SK-MEL-5 (cell line): ENCODE measurements at places on chromosomes 7 and 10.
A peak's percentile ranks its signal among the peaks of the same experiment; 100 is the strongest.

DNA sequence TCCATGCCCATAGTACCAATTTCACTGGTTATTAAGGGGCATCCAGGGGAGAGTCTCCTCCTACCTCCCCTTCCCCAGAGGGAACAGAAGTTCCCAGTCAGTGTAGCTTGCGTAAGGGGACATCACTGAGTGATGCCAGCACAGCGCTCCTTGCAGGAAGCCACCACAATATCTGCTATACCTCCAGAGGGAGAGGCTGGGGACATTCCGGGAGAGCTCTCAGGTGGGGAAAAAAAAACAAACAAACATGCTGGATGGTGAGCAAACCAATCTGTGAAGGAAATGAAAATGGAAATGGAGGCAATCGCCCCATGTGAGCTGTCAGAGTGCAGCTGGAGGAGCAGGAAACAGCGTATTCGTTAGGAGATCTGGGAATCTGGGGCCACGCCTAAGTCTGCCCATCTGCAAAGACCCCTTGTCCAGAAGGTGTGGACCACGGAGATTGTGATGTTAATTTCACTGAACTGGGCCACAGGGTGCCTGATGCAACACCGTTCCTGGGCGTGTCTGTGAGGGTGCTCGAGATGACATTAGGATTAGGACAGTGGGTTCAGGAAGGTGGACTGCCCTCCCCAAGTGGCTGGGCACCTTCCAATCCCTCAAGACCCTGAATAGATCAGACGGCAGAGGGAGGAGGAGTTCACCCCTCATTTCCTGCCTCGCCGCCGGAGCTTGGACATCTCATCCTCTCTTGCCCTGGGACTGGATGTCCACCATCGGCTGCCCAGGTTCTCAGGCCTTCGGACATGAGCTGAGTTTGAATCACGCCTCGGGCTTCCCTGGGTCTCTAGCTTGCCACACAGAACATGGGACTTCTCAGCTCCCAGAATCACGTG, 30.5 kb downstream of the GNA12 start:
- no peak for DNase-seq

GRCh38 chr7:139560678-139561077, 37.2 kb downstream of the CLEC2L start:
- no peak for DNase-seq

DNA sequence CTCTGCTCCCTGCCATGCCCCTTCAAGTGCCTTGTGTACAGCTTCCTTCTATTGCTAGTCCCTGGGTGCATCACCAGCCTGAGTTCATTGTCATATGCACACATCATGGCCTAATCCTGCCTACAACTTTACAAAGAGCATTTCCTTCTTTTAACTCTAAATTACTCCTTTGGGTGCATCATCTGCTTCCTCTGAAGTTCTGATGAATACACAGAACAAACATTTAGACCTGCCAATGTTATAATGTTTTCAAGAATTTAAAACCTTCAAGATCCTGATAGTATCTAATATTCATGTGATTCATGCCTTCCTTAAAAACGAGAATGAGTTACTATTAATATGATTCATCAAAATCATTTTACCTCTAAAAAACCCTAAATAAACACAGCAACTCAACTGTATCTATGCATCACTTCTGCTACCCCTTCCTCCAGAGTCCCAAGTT, 357.1 kb downstream of the MAGI2 start:
- DNase-seq = no peak

GRCh38 chr7:4931943-4932342, 27.0 kb downstream of the MMD2 start:
- DNase-seq = peak; percentile 87

DNA sequence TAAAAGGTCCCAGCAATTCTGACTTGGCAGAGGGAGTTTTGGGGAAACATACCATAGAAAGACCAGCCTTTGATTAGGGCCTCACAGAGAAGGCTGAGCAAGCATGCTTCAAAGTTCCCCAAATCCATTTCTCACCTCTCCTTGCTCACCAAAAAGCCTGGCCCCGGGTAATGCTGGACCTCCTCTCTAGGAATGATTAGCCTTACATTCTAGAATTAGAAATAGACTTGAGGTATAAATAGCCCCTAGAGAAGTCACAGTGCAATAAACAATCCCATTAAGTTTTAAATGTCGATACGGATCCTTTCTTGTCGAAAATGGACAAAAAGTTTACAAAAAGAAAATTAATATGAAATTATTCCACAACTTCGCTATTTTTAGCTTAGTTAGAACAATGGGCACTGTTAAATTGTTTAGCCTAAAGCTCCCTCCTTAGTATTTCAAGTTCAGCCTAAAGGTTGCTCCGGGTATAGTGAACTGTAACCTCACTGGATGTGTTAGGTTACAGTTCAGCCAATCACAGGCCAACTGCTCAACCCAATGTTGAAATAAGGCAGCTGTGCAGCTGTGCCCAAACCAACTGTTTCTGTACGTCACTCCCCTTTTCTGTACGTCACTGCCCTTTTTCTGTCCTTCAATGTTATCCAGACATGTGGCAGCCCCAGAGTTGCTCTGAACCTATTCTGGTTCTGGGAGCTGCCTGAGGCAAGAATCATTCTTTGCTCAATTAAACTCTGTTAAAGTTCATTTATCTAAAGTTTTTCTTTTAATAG, 7.9 kb upstream of the GSDME start:
- peak; percentile 80 for DNase-seq

DNA sequence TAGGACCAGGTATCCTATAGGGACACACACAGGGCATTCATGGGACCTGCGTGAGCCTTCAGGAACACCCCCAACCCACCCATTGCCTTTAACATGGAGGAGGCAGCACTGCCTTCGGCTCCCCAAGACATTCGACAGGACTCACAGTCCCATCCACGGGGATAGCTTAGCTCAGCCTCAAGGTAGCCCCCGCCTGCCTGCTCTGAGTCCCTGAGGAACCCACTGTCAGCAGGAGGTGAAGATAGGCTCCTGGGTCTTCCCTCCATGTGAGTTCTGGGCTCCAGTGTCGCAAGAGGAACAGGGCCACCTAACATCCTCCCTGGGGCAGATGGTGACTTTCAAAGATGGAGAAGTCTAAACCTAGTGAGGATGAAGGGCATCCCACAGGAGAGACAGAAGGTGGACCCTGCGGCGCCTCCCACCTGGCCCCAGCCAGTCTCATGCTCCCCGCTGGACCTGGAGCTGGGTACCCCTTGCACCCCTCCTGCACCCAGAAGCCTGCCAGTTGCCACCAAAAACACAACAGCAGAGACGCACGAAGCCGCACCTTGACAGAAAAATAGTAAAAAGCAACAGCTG, 4.9 kb upstream of the ADIRF start:
- no peak for DNase-seq

GRCh38 chr10:110529596-110530011, 31.9 kb downstream of the DUSP5 start:
- no peak for DNase-seq

DNA sequence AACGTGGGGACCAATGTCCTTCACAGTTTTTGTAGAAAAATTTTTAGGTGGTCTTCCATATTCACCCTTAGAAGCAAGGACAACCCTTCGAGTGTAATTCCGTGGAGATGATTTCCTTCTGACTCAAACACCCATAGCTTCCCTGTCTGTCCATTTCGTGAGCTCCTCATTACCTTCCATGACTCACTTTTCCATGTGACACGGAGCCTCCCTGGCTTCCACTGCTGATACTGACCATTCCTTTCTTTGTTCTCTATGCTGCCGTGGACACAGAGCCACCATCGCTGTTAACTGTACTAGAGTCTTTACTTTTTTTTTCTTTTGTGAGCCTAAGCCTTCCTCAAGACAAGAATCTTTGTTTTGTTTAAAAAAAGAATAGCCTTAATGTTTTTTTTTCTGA, 12.5 kb upstream of the ARMS2 start:
- peak; percentile 53 for DNase-seq

- no peak for DNase-seq
These were observed 207.9 kb downstream of the TNS3 start for GRCh38 chr7:47373871-47374451.

GRCh38 chr10:37854626-37855025, 2.8 kb downstream of the ZNF248 start:
- no peak for DNase-seq

DNA sequence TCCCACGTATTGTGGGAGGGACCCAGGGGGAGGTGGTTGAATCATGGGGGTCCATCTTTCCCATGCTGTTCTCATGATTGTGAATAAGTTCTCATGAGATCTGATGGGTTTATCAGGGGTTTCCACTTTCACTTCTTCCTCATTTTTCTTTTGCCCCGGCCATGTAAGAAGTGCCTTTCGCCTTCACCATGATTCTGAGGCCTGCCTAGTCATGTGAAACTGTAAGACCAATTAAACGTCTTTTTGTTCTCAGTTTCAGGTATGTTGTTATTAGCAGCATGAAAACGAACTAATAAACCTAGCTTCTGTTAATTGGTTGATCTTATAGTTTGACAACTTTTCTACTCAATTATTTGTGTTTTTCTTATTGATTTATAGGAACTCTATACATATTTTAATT, 206.3 kb downstream of the NXPH1 start:
- no peak for DNase-seq

- DNase-seq = no peak
These were observed 193.8 kb upstream of the WDR11 start for GRCh38 chr10:120657371-120657770.

DNA sequence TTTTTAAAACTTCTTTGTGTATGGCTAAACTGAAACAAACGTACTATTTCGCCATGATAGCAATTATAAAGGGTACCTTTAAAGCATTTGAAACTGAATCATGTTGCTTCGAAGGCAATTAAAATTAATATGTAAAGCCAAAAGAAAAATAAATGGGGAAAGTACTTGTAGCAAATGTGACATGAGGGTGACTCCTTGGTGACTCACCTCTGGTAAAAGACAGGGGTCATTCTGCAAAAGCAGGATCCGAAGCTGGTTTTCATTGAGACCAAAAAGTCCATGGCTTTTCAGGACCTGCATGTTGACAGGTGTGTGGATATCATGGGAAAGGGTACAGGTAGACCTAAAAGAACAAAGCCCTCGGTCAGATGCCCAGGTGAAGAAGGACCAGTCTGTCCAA, 1.5 kb downstream of the ZC3HAV1L start:
- DNase-seq = no peak

DNA sequence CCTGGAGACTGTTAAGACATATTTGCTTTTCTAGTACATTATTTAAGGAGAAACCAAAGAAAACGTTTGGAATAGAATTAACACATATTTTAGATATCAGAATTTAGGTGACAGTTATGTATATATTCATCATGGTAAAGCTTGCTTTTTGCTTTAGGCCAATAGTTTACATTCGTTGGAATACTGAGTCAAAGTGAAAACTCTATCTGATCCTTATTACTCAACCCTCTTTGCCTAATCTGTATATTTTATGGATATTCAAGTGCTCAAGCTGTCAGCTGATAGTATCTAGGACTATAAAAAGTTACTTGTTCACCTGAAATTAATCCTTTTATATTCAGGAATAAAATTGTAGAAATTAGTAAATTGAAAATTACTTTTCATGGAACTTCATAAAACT, 61.1 kb downstream of the VPS50 start:
- DNase-seq = no peak

- no peak for DNase-seq
These were observed 97.3 kb upstream of the GTF2I start for GRCh38 chr7:74560086-74560719.

DNA sequence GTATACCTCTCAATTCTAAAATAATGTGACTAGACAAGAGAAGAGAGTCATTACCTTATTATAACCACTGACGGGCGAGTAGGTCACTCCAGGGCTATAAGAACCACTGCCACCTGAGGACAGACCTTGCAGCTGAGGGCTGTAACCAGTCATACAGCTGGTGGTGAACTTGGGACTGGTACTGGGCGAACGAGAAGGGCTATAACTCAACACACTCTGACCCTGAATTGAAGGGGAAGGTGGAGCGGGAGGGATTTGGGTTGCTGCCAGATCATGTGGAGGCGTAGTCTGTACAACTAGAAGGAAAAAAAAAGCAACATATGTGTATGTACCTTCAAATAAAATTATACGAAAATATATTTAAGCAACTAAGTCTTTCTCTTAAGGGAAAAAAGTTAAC, 3.4 kb downstream of the TMEM209 start:
- no peak for DNase-seq

- DNase-seq = peak; percentile 34
These were observed 124.0 kb upstream of the PTPN20 start for GRCh38 chr10:46787321-46787615.

- DNase-seq = no peak
These were observed 47.9 kb upstream of the MRLN start for GRCh38 chr10:59801171-59801570.

DNA sequence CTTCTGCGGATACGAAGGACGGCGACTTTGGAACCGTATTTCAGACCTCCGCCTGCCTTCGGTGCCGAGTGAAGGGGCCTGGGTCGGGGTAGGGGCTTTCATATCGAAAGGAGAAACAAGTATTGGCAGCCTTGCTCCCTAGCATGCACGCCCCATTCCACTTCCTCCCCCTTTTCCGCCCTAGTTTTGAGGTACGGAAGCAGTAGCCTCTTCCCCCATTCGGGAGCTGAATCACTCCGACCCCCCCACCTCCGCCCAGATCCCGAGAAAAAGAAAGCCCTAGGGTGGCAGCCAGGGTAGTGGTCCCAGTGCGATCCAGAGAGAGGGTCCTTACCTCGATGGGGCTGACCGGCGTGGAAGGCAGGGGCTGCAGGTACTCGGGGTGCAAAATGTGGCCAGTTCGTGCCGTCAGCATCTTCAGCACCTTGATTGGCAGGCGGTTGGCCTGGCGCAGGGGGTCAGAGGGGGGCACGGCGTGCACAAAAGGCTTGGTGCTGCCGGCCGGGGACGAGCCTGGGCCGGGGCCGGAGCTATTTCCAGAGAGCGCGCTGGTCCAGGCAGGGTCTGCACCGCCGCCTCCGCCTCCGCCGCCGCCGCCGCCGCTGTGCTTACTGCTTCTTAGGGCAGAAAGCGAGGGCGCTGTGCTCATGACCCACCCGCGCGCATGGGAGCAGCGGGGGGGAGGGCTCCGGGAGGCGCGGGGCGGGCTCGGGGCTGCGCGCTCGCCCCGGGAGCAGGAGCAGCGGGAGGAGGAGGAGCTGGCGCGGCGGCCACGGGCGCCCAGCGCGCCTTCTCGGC, 594 bp downstream of the ZNF503 start:
- DNase-seq = peak; percentile 55

DNA sequence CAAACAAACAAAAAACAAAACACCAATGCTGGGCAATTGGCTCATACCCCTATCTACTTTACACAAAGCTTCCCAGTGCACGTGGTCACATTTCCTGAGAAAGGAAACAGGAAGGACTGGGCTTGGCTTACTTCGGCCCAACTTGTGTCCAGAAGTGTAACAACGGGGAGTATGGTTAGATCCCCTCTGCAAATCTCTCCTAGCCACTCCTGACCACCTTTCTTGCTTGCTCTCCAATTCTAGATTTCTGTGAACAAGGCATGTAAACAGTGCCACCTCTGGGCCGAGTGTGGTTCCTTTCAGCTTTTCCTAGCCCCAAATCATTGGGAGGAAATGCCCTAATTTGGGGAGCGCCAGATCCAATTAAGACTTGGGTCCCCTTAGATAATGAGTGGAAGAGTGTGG, 21.0 kb upstream of the FRAT2 start:
- DNase-seq = peak; percentile 30

DNA sequence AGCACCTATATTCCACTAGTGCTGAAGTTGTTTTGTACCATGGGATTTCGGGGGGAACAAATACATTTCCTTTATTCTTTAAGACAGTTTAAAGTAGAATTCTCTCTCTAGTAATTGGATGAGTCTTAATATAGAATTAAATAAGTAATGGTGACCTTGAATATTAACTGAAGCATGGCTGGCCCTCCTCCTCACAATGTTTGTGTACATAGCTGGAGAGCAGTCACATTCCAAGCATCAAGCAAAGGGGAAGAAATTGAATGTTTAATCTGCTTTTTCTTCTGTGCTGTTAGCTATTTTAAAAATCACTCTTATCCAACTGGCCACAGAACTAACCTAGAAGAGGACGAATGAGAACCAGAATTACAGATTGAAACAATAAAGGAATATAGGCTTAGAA, 906.9 kb downstream of the CCSER2 start:
- DNase-seq = no peak
